M059J (cell line): ENCODE measurements at places on chromosomes 13 and 19. TPM values are rescaled to one million over a fixed set of nuclear protein-coding genes. Genes with fewer than 3 reads are reported as not detected.
A peak's percentile ranks its signal among the peaks of the same experiment; 100 is the strongest.

The GIPR gene
- 0.02 and 0.32 TPM in 2 replicates for total RNA-seq

The TYROBP gene
- total RNA-seq = not detected in 2 replicates

The DLL3 gene
- 0.86 and 2.3 TPM in 2 replicates for total RNA-seq

The UGGT2 gene
- total RNA-seq = 24.0 and 26.1 TPM in 2 replicates

The ZNF491 gene
- 0.39 and 0.64 TPM in 2 replicates for total RNA-seq

The COL4A2 gene
- 110 and 205 TPM in 2 replicates for total RNA-seq

The PTGIR gene
- total RNA-seq = 0.17 TPM in 1 of 2 replicates, not detected in the other

The ZIC2 gene
- total RNA-seq = 0.05 and 0.44 TPM in 2 replicates

The ZGLP1 gene
- total RNA-seq = 0.94 TPM in 1 of 2 replicates, not detected in the other

The CLIP3 gene
- total RNA-seq = 1.3 and 6.7 TPM in 2 replicates

The CCDC70 gene
- 0.34 TPM in 1 of 2 replicates, not detected in the other for total RNA-seq

The NLRP7 gene
- total RNA-seq = not detected in 2 replicates

- DNase-seq = no peak
Measured at GRCh38 chr19:34353546-34353945, 11.4 kb upstream of the GPI start.

GRCh38 chr13:77536358-77536757 is 852 bp downstream of the SCEL start:
- no peak for DNase-seq

DNA sequence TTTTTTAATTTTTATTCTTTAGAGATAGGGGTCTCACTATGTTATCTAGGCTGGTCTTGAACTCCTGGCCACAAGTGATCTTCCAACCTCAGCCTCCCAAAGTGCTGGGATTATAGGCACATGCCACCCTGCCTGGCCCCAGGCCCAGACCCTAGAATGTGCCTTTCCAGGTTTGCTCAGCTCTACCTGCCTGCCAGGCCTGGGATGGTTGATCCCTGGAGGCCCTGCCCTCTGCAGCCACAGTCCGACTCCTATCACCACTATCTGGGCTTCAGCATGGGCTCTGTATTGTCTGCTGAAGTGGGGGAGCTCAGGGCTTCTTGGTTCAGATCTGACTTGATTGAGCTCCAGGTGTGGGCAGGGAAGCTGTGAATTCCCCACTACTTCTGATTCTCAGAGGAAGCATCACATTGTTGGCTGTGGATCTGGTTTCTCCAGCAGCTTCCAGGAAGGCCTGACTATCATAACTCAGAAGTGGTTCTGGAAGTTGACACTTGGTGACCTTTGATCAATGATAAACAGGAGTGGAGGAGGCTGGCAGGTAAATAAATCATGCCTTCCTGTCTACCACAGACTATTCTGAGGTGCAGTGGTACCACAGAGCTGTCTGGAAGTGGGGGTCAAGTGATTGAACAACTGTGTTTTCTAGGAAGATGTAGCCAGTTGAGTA is 71.9 kb downstream of the OLFM4 start:
- DNase-seq = no peak

- no peak for DNase-seq
Measured at GRCh38 chr13:61778531-61778930, 362.9 kb upstream of the PCDH20 start.

GRCh38 chr13:82688400-82688994 is 1193.8 kb downstream of the SLITRK1 start:
- peak; percentile 2 for DNase-seq

DNA sequence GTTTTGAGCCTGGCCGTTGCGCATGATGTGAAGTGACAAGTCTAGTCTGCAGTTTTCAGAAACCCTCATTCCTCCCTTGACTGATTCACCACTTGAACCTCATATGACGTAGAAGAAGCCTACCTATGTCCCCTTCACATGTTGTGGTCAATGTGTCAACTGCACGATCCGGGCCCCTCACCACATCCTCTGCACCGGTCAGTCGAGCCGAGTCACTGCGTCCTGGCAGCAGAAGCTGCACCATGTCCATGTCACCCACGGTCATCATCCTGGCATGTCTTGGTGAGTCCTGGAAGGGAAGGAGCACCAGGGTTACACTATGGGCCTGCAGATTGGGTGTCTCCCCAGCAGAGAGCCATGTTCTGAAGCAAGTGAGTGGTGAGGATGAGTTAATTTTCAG is at the start of gene KIR2DL4:
TSS of gene KIR2DL4 (plus strand) at position 201 of the 400 bp plus-strand sequence. CDS start at position 243, 42 bp downstream.
- no peak for DNase-seq

- no peak for DNase-seq
Measured at GRCh38 chr19:19343762-19344161, 23.1 kb downstream of the MAU2 start.

DNA sequence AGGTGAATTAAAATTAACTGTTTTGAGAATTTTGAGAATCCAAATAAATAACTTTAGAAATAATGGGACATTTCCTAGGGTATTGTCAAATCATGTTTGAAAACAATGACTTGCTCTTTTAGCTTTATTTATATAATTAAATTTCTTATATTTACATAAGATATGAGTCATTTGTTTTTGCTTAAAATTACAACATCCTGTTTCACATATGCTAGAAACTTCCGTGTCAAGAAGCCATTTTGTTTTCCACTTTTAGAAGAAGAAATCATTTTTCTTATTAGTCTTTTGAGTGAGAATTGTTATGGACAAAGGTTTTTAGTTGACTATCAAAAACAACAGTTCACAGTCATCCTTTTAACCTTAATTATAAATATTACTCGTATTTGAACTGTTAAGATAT is 48.2 kb downstream of the DPY19L3 start:
- DNase-seq = no peak

DNA sequence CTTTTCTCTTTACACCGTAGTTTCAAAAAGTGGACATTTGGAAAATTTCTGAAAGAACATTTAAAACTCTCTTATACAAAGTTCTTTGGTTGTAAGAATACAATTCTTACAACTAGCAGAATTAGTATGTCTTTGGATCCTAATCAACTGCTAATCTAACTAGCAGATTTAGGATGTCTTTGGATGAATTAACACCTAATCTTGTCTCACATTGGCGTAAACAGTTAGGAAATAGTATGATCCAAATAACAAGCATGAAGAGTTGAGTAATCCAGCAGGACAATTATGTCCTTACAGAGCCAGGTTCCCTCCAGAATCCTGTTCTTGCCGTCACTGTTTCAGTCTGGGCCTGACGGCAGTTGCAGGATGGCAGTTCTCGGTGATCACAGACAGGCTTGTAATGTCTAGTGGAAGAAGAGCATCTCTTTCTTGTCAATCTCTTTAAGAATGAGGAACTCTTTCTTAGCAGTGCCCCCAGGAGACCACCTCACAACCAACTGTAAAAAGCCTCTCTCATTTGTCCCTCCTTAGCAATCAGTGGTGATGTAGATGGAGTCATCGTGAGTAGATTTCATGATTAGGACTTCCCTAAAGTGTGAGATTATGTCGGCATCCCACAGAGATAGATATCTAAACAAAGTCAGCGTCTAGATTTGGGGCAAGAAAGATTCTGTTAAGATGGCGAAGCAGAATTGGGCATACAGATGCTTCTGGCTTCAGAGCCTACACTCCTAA is 5.7 kb upstream of the TNFSF13B start:
- DNase-seq = no peak

DNA sequence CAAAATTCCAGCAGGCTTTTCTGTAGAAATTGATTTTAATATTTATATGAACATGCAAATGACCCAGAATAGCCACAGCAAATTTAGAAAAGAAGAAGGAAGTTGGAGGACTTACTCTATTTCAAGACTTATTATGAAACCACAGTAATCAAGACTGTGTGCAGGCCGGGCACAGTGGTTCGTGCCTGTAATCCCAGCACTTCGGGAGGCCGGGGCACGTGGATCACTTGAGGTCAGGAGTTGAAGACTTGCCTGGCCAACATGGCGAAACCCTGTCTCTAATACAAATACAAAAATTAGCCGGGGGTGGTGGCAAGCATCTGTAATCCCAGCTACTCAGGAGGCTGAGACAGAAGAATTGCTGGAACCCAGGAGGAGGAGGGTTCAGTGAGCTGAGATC is 6.0 kb upstream of the FFAR2 start:
- DNase-seq = no peak

- no peak for DNase-seq
Measured at GRCh38 chr19:2077833-2078619, 18.1 kb downstream of the MOB3A start.

DNA sequence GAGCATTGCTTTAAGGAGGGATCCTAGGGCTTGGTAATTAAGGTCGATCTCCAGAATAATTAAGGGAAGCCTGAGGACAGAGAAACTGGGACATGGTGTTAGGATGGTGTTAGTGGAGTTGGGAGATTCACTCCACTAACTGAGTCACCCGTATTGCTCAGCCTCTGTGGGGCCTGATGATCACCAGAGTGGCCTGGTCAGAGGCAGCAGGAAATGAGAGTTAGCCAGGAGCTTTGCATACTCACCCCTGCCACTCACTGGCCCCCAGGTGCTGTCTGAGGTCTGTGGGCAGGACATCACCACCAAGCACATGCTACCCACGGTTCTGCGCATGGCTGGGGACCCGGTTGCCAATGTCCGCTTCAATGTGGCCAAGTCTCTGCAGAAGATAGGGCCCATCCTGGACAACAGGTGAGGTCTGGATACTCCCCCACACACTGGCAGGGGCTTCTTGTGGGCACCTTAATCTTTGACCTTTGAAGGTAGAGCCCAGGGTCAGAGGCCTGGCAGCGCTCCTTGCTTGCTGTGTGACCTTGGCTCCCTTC is 32.1 kb downstream of the PPP2R1A start:
- peak; percentile 25 for DNase-seq

DNA sequence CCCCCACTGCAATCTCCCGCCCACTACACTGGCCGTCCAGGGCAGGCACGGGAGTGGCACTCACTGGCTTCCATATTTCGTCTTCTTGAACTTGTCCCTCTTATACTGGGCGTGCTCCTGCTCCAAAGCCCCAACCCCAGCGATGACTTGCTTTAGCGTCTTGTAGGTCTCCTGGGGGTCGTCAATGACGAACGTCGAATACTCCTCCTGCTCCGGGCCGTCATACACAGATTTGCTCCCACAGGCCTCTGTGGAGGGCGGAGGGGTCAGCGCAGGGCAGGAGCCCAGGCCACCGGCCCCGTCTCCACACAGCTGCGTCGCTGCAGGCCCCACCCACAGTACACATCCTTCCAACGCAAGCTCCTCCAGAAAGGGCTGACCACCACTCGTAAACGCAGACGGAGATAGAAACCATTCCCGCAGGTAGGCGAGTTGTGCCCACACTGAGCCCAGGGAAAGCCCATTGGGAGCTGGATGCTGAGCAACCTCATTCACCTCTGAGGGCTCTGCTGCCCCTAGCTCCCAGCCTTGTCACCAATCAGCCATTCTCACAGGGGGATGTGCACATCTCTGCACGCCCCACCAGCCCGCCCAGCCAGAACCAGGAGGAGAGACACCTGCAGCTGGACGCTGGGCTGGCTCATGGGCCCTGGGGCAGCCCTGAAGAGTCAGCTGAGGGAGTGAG is 7.9 kb upstream of the C13orf46 start:
- no peak for DNase-seq

- DNase-seq = no peak
Measured at GRCh38 chr13:83220241-83220640, 662.0 kb downstream of the SLITRK1 start.

- DNase-seq = peak; percentile 4
Measured at GRCh38 chr13:85985797-85986196, 186.6 kb upstream of the SLITRK6 start.

GRCh38 chr13:97953376-97953970 is at the start of gene IPO5:
Gene IPO5 (plus strand): TSS chr13:97953675. CDS start chr13:97976697, 23,022 bp downstream.
- DNase-seq = peak; percentile 75

- DNase-seq = no peak
Measured at GRCh38 chr13:95378603-95379002, 77.4 kb upstream of the ABCC4 start.

GRCh38 chr13:112391746-112392145 is 15.6 kb downstream of the SPACA7 start:
- no peak for DNase-seq

DNA sequence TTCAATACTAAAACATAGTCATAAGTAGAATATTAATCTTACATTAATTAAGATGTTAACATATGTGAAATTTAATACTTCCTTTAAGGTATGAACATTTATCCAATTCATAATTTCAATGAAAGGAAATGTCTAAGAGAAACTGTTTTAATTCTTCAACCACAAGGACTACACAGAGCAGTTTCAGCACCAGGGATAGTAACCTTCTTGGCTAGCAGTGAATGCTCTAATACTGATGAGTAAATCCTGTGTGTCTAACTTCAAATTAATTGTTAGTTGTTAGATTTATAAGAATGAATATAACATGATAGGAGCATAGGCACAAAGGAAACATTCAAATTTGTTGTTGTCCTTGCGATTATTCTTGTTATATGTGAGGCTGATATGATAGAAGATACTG is 15.6 kb upstream of the NBEA start:
- peak; percentile 67 for DNase-seq

- no peak for DNase-seq
Measured at GRCh38 chr19:33492090-33492489, 29.5 kb downstream of the PEPD start.

- no peak for DNase-seq
Measured at GRCh38 chr13:86974995-86975328, 696.2 kb upstream of the SLITRK5 start.

GRCh38 chr19:33397536-33398360 is 24.2 kb downstream of the CEBPG start:
- DNase-seq = no peak

GRCh38 chr13:43022934-43023288 is 475 bp upstream of the DNAJC15 start:
- no peak for DNase-seq

DNA sequence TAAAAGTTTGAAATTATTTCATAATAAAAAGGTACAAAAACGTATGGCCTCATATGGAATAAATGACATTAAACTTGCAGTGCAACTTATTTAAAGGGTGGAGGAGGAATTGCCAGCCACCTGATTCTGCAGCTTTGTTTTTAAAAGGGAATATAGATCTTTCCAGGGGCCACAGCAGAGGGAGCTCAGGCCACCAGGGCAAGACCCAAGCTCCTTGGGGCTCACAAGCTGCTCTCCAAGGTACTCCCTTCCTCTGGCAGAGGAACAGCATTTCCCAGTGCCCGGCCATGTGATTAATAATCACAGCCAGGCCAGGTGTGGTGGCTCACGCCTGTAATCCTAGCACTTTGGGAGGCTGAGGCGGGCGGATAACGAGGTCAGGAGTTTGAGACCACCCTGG is 6.2 kb downstream of the ACOD1 start:
- DNase-seq = no peak

DNA sequence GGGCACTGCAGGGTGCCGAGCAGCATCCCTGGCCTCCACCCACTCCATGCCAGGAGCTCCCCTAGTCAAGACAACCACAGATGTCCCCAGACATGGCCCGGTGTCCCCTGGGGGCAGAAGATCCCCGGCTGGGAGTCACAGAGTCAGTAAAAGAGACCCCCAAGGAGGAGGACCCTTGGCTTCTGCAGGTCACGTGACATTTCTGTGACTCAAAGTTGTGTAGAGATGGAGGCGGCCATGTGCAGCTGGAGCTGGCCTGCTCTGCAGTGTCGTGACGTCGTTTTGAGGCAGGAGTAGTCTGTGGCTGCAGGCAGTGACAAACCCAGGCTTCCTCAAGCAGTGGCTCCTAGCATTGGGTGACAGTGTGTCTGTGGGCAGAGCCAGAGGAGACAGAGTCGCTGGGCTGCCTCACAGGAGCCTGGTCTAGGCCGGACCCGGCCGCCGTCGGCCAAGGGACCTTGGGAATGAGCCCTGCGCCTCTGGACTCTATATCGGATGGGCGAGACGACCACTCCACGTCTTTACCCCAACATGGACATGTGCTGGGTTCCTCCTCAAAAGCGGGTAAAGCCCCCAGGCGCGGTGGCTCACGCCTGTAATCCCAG is 7.7 kb upstream of the DIRAS1 start:
- no peak for DNase-seq
